Endothelial cell of umbilical vein (primary cell): ENCODE measurements at places on chromosomes 3 and 15. TPM values are rescaled to one million over a fixed set of nuclear protein-coding genes. Genes with fewer than 3 reads are reported as not detected.

Gene GPR27
- total RNA-seq: not detected in 2 replicates

Gene ZSCAN2
- total RNA-seq: 13.5 TPM in 2 replicates

Gene IGSF10
- not detected in 2 replicates for total RNA-seq

Gene ALG1L2
- total RNA-seq: not detected in 2 replicates

Gene ISL2
- total RNA-seq: not detected in 2 replicates

Gene NOX5
- total RNA-seq: 0.07 TPM in 1 of 2 replicates, not detected in the other

Gene PIF1
- 45.4 and 52.7 TPM in 2 replicates for total RNA-seq

Gene SKOR1
- 0.09 and 0.15 TPM in 2 replicates for total RNA-seq

Gene NRROS
- 14.4 and 15.6 TPM in 2 replicates for total RNA-seq

Gene DIPK2A
- 40.6 and 43.0 TPM in 2 replicates for total RNA-seq

Gene OIP5
- total RNA-seq: 9.2 and 11.4 TPM in 2 replicates

Gene SLC12A8
- total RNA-seq: 0.86 and 0.97 TPM in 2 replicates

Gene MCCC1
- total RNA-seq: 19.7 and 22.7 TPM in 2 replicates

Gene CD276
- total RNA-seq: 85.6 and 85.7 TPM in 2 replicates

Gene MST1R
- 0.93 and 1.5 TPM in 2 replicates for total RNA-seq

Gene GCSAM
- total RNA-seq: not detected in 2 replicates

Gene ATXN7
- 27.1 and 34.7 TPM in 2 replicates for total RNA-seq

Gene GATA2
- 62.2 and 63.9 TPM in 2 replicates for total RNA-seq

Gene CDCP1
- 0.22 TPM in 1 of 2 replicates, not detected in the other for total RNA-seq

Gene GXYLT2
- total RNA-seq: 0.14 and 0.24 TPM in 2 replicates

Gene SPATA12
- 0.14 TPM in 1 of 2 replicates, not detected in the other for total RNA-seq

Gene CAV3
- total RNA-seq: not detected in 2 replicates

Gene AGTR1
- total RNA-seq: not detected in 2 replicates

Gene THSD4
- total RNA-seq: 20.2 and 25.4 TPM in 2 replicates

Gene EHD4
- 126 and 128 TPM in 2 replicates for total RNA-seq

Gene SUCNR1
- not detected in 2 replicates for total RNA-seq

Gene SIDT1
- not detected in 2 replicates for total RNA-seq

Gene EHHADH
- total RNA-seq: 5.8 and 6.2 TPM in 2 replicates

Gene ZMAT3
- total RNA-seq: 33.1 and 35.5 TPM in 2 replicates

Gene GNAT1
- total RNA-seq: 0.77 and 0.78 TPM in 2 replicates

Gene FEZF2
- total RNA-seq: not detected in 2 replicates

Gene SCAANT1
- total RNA-seq: not detected in 2 replicates

Gene ASB7
- 13.0 and 13.3 TPM in 2 replicates for total RNA-seq

Gene CISH
- 2.2 and 2.5 TPM in 2 replicates for total RNA-seq

Gene C3orf85
- total RNA-seq: not detected in 2 replicates

Gene GMNC
- not detected in 2 replicates for total RNA-seq

Gene RETNLB
- total RNA-seq: not detected in 2 replicates

Gene CPLX3
- total RNA-seq: 0.16 TPM in 1 of 2 replicates, not detected in the other

Gene CKMT1B
- not detected in 2 replicates for total RNA-seq

Gene CEMIP
- total RNA-seq: not detected in 2 replicates

Gene CCDC54
- total RNA-seq: not detected in 2 replicates

Gene TUSC7
- total RNA-seq: not detected in 2 replicates

Gene CHRM5
- total RNA-seq: not detected in 2 replicates

Gene SLC24A5
- not detected in 2 replicates for total RNA-seq

Gene MNS1
- 2.3 and 2.6 TPM in 2 replicates for total RNA-seq

Gene SMCO1
- total RNA-seq: not detected in 2 replicates

Gene FNDC3B
- 295 and 302 TPM in 2 replicates for total RNA-seq

Gene MAP3K13
- total RNA-seq: 15.4 and 20.2 TPM in 2 replicates

Gene RTP1
- not detected in 2 replicates for total RNA-seq

Gene CHRNA3
- not detected in 2 replicates for total RNA-seq

Gene HYAL3
- total RNA-seq: 3.8 and 4.8 TPM in 2 replicates

Gene PARP9
- 9.7 and 12.5 TPM in 2 replicates for total RNA-seq

Gene CYP8B1
- total RNA-seq: not detected in 2 replicates

Gene CELSR3
- 0.46 and 0.71 TPM in 2 replicates for total RNA-seq
